KG1 (cell line): ENCODE measurements at places on chromosomes 1 and 21.

DNA sequence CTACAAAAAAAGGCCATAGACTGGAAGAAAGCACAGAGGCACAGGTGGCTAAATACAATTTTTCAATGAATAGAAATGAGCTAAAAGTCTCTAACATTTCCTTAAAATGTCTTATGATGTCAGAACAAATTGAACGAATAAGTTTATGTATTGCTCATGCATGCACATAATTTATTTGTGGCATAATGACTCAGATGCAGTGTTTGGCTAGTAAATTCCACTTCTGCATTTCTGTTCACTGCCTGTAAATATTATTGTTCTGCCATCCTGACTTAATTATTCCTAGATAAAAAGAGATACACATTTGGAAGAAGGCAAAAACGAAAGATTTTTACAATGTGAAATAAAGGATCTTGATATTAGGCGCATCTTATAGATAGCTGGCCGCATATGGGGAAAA lies 26.6 kb upstream of the EXO1 start:
- DNase-seq: no peak

GRCh38 chr1:199685369-199685768 lies 342.1 kb upstream of the NR5A2 start:
- DNase-seq: no peak

DNA sequence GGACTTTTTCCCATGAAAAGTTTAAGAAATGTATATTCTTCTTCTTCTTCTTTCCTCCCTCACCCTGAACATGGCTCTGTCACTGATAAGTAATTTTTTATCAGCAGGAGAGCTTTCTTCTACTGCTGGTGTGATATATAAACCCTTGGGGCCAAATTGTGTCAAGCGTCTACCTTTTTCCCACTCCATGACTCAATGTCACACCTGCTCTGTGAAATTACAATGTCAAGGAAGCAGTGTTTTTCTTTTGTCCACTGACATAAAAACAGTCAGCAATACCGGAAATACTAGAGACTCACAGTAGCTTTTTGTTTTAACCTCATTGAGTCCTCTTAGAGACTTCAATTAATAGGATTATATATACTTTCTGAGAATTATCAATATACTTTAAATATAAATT lies 416.2 kb upstream of the ADGRL4 start:
- no peak for DNase-seq

DNA sequence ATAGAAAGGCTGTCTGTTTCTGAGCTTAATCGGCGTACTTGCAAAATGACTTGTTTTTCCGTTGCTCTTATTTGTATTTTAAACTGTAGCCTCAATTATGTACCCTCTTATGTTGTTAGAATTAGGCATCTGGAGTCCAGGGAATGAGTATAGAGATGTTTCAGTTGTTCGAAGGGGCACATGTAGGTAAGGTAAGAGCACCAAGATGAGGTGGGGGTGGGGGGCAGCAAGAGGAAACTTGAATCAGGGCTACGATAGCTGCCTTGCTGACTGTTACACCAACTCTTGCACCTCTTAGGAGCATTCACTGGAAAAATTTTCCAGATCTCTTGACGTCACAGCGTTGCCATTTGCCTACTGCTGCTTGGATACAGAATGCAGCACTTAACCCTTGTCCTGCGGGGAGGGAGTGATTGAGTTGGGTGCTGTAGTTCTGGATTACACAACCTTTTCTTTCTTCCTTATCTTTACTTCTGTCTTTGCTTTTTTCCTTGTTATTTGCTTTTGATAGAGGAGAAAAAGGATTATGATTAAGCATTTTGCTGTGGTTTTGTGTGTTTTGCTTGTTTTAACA lies 3.2 kb downstream of the ATP1B1 start:
- DNase-seq: no peak
